ENCODE measurements at places on chromosomes 2 and 18. TPM values are rescaled to one million over a fixed set of nuclear protein-coding genes. Genes with fewer than 3 reads are reported as not detected.

The SCLY gene
- total RNA-seq, result 60.5 TPM

- no peak for DNase-seq
- H3K27ac ChIP-seq, result no peak overlapping the region
- H3K27me3 ChIP-seq, result no peaks in the 10 kb centered on the region
- no peaks in the 10 kb centered on the region for H3K4me1 ChIP-seq
Measured at GRCh38 chr2:240874715-240875227, 6.1 kb downstream of the AGXT start.

DNA sequence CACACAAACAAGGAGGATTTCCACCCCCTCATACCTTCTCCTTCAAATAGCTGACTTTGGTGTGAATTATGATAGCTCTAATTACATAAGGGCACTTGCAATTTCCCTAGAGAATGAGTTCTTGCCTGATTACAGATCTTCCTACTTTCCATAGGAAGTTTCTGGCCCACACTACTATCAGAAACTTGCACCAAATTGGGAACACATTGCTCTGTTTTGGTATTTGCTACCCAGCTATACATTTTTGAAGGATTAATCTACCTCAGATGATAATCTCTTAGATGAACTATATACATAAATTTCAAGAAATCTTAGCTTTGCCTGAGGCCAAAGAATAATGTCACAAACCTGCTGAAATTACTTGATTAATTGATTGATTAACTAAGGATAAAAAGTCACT, 4.9 kb downstream of the DCC start:
- H3K4me1 ChIP-seq, result peaks cover 2% of the 10 kb centered on the region
- no peak overlapping the region for H3K27ac ChIP-seq
- H3K4me3 ChIP-seq, result no peak overlapping the region
- DNase-seq, result no peak
- peaks cover 22% of the 10 kb centered on the region for H3K27me3 ChIP-seq

The MYOM1 gene
- 0.95 TPM for total RNA-seq
